ENCODE measurements at places on chromosomes 16 and 17.
A peak's percentile ranks its signal among the peaks of the same experiment; 100 is the strongest.

DNA sequence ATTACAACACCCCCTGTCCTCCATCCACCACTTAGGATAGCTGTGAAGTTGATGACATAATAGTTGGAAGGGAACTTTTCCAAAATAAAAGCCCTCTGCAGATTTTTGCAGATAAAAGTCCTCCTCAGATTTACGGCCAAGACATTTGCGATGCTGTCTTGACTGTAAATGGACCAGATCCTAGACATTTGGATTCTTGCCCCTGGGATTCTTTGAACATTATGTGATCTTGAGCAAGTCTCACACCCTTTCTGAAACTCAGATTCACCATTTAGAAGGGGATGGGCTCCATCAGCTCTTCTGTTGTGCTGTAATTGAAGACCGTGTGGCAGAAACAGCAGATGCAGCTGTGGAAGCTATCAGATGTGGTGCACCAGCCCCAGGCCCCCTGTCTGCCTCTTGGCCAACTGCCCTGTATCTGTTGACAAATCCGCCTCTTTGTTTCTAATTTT is 153.9 kb upstream of the CACNG3 start:
- no peak for DNase-seq

GRCh38 chr17:82105882-82106687 is 8.0 kb upstream of the FASN start:
- peak; percentile 76 for DNase-seq

DNA sequence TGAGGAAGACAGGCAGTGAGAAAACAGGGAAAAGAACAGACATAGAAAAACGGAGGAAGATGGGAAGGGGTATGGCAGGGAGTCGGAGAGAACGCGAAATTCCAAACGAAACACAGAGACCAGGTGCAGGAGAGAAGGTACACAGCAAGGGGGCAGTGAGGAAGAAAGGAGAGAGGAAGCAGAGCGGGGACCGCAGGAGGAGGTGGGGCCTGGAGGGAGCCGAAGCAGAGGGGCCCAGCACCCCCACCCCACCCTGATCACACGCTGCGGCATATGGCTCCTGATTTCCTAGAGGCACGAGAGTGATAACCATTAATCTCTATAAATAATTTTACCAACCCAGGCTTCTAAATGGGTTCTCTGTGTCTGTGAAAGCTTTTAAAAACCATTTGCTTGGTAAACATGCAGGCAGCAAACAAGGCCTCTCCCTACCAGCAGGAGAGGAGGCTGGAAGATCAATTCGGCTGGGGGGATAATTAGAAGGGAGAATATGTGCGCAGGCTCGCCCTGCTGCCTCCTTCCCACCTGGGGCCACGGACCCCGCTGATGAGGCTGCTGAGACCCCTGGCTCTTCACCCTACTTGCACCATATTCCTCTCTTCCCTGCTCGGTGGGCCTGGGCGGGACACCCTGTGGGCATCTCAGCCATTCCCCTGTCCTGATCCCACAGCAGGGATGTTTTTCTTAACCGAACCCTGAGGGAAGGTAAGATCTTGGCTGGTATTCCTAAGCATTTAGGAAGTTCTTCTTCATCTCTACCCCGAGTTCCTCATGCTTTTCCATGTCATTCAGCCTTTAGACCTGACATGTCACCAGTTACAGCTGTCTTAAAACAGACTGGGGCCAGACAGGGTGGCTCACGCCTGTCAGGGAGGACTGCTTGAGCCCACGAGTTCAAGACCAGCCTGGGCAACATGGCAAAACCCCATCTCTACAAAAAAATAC is 86.7 kb downstream of the TMEM132E start:
- DNase-seq, result no peak

DNA sequence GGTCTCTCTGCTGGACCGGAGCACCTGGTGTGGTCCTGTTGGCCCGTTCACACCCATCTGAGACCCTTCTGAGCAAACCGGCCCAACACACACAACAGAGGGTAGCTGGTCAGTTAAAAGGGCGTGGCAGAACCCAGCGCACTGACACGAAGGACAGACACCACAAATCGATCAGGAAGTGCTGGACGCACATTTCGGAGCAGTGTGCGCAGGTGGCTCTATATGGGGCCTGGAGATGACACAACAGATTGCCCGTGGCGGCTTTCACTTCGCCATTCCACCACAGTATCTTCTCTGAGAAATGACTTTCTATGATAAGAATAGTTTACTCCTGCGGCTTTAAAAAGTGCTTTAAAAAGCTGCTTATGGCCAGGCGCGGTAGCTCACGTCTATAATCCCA is 12.5 kb downstream of the CCDC57 start:
- no peak for DNase-seq

GRCh38 chr17:30556374-30557332 is 79.4 kb downstream of the GOSR1 start:
- no peak for DNase-seq

GRCh38 chr17:77186141-77186604 is 45.4 kb downstream of the SEC14L1 start:
- DNase-seq, result no peak

DNA sequence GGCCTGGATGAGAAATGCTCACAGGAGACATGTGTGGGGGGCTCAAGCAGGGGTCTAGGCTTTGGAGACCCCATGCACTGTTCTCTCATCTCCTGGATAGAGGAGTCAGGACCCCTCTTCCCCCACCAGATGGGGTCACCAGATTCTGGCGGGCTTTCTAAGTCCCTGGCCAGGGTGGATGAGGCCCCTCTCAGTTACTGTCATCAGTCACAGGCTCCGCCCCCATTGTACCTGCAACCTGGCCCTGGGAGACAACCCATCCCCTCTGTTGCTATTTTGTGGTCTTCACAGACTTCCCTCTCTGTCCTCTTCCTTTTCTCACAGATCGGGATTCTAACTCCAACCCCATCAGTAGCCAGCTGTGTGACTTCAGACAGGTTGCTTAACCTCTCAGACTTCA is 33.5 kb upstream of the NDRG4 start:
- DNase-seq, result no peak

- no peak for DNase-seq
Measured at GRCh38 chr17:58340405-58340876, 11.6 kb downstream of the SUPT4H1 start.

GRCh38 chr17:82913304-82914043 is 73.7 kb upstream of the ZNF750 start:
- DNase-seq, result no peak

DNA sequence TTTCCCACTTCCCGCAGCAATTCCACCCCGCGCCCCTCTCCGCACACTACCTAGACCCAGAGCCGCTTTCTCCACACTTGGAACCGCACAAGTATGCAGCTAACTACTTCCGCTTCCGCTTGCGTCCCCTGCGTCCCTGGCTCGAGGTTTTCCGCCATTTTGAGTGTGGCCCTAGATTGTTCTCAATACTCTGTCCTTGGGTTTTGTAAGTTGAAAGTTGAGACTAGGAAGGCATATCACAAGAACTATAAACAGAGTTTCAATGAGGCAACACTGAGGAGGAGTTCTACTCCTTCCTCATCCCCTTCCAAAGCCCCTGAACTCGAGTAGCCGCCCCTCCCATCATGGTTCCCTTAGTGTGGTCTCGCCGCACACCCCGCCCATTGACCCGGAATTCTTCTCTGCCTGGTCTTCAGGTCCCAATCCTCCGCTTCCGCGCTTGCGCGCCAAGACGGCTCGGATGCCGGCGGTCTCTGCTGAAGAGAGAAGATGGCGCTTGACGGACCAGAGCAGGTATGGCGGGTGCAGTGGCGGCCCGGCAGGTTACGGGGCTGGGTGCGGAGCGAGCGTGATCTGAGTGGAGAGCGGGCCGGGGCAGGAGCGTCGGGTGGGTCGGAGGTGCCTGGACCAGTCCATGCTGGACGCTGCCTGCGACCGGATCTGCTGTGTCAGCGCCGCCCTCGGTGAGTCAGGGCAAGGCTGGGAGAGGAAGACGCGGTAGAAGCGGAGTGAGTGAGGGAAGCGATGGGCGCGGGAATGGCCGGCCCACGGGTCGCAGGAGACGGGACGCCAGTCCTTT is at the start of the genes FTSJ3 and PSMC5:
FTSJ3 (minus strand) TSS at position 662 of the 799 bp plus-strand sequence. CDS start 761 bp downstream, outside the sequence.
PSMC5 (plus strand) TSS at position 430 of the 799 bp plus-strand sequence; CDS start at position 490, 60 bp downstream.
- peak; percentile 90 for DNase-seq

GRCh38 chr17:37065486-37066321 is 117.0 kb downstream of the AATF start:
- no peak for DNase-seq

GRCh38 chr16:10941127-10941933 is 938 bp downstream of the DEXI start:
- DNase-seq, result no peak

- peak; percentile 95 for DNase-seq
Measured at GRCh38 chr17:13420878-13421277, 180.9 kb downstream of the HS3ST3A1 start.

GRCh38 chr17:1906662-1907101 is 76.9 kb downstream of the RPA1 start:
- DNase-seq, result no peak

GRCh38 chr17:27970587-27970986 is 71.9 kb upstream of the NLK start:
- DNase-seq, result no peak

- no peak for DNase-seq
Measured at GRCh38 chr17:76937238-76937637, 69.0 kb downstream of the MGAT5B start.

- DNase-seq, result no peak
Measured at GRCh38 chr16:86892509-86892908, 314.2 kb downstream of the FOXL1 start.

DNA sequence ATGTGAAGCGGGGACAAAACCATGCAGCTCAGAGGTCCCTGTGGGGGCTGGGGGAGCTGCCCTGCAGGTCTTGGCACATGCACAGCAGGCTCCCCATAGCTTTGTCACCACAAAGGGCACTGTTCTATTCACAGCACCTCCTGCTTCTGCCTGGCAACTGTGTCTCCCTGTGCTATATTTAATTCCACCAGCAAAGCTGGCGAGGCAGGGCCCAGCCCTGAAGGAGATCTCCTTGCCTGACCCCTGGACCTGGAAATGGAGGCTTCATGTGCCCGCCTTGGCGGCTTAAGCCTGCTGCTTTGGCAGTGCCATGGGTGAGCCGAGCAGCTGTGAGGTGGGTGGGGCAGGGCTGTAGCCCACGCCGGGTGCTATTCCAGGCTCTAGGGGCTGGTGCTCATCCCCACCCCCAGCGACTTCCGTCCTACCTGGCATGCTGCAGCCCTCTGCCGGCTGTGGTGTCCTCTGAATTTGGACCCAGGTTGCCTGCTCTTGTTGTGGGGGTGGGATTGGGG is 6.8 kb downstream of the LDHD start:
- no peak for DNase-seq

GRCh38 chr17:42852351-42852750 is 1.4 kb downstream of the AOC3 start:
- no peak for DNase-seq

DNA sequence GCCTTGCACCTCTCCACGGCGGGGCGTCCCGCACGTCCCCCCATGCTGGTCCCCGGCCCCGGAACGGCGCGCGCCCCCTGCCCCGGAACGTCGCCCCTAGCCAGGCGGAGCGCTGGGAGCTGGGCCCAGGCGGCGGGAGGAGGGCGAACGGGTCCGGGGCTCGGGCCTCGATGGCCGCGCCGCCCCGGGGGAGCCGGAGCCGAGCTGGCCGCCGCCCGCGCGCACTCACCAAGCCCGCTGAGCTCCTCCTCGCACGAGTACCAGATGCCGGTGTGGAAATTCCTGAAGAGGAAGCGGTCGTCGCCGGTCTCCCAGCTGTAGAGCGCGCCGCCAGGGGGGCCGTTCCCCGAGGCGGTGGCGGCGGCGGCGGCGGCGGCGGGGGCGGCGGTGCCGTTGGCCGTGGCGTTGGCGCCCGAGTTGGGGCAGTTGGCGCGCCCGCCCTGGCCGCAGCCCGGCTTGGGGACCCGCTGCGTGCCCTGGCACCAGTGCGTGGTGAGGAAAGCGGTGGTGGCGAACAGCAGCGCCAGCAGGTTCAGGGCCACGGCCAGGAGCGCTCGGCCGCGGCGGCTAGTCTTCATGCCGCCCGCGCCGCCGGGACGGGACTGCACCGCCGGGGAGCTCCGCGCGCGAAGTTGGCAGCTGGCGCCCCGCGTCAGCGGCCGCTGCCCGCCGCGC is 530 bp downstream of the GSG1L start:
- no peak for DNase-seq

DNA sequence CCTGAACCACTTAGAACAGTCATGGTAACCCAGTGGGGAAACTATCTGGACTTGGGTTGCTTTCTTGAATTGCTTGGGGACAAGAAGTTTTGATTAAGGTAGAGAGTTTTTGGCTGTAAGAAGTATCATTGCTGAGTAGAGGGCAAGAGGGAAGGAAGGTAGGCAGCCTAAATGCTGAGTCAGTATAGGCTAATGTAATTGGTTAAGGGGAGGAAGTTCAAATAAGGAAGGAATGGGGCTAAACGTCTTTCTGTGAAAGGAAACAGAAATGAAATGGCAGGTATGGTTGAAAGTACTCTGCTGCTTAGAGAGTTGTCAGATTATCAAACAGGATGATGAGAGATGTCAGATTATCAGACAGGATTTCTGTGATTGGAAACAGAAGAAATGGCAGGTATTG is 20.3 kb downstream of the KPNB1 start:
- DNase-seq, result no peak

GRCh38 chr17:38733982-38734973 is 4.1 kb downstream of the CISD3 start:
- no peak for DNase-seq

DNA sequence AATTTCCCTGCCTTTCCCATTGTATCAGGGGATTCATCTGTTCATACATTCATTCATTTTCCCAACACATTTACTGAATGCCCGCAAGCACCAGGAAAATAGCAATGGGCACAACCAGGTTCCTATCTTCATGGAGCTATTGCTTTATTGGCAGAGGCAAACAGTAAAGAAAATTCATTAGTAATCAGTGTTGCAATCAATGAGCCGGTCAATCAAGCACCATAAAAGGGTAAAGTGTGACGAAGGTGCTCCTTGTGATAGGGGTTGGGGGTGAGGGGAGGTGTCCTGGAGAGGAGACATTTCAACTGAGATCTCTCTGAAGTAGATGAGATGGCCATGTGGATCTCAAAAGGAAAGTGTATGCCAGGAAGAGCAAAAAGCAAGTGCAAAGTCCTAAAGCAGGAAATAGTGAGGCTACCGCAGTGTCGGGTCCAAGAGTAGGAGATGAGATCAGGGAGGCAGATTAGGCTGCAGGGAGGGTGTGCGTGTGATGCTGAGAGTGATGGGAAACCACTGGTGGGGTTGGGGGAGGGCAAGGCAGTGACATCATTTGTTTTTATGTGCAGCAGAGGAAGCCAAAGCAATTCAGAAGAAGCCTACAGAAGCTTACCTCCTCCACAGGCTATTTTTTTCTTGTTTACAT is 28.4 kb downstream of the CDH13 start:
- DNase-seq, result no peak

DNA sequence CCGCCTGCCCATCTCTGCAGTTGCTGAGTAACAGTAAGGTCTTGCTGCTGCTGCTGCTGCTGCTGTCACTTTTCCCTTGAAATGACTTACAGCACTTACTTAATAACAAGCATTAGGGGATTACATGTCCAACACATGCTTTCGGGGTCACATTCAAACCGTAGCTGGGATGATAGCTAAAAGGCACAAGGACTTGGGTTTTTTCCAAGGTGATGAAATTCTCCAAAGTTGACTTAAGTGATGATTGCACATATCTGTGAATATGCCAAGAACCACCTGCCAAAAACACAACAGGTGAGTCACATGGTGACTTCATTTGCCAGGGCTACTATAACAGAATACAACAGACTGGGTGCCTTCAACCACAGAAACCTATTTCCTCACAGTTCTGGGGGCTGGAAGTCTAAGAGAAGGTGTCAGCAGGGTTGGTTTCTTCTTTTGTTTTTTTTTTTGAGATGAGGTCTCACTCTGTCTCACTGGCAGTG is 121.9 kb upstream of the TNRC6C start:
- peak; percentile 88 for DNase-seq

GRCh38 chr17:81162491-81162890 is 2.8 kb upstream of the PVALEF start:
- DNase-seq, result no peak

GRCh38 chr16:10078541-10078949 is 103.7 kb downstream of the GRIN2A start:
- no peak for DNase-seq

GRCh38 chr16:83615141-83615952 is 192.4 kb upstream of the HSBP1 start:
- DNase-seq, result peak; percentile 50

Data from bronchial epithelial cell (primary cell).